Head of caudate nucleus (tissue), 42 donors: ENCODE measurements at places on chromosomes 11 and 22.

- DNase-seq = peak; percentile 88
These were observed 1.4 kb downstream of the PLXNB2 start for GRCh38 chr22:50305923-50306566.

DNA sequence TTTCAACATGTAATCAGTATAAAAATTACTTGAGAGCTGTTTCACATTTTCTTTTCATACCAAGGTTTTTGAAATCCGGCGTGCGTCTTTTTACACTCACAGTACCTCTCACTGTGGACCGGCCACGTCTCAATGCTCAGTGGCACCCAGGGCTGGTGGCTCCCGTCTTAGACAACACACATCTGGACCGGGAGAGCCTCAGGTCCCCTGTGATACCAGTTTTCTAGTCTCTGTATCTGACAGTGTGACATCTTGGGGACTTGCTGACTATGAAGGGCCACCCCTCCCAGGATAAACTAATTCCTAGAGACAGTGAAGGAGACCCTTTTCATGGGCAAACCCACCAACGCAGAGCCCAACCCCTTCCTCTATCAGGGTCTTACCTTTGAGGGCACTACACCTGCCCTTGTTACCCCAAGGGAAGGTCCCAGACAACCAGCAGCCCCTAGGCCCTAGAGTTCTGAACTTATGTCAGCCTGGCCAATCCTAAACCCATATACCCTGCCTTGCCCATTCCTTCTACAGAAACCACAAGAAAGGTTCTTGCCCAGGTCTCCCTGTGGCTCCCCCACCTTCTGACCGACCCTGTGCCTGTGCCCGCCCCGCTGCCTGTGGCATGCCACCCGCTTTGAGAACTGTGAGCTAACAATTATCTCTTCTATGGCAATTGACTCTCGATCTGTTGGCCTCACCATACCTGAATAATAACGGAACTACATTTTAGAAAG is 6.1 kb upstream of the ASCL2 start:
- no peak for DNase-seq

- DNase-seq = no peak
These were observed 59.8 kb upstream of the NAV2 start for GRCh38 chr11:19652623-19653375.

DNA sequence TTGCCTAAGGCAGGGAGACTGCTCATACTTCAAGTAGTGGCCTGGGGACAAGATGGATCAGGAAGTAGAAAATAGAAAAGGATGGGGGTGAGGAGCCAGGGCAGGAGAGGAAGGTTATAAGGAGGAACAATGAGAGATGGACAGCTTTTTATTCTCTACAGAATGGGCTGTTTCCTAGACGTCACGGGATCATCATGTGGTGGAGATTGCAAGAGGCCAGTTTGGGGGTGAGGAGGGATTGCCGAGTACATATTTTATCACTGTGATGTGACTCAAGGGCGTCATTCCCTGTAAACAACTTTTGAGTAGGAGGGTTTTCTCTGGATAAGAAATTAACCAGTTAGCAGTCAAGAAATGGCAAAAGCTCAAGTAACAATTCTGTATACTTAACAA is 406.3 kb downstream of the ETS1 start:
- DNase-seq = no peak

- no peak for DNase-seq
These were observed 38.2 kb downstream of the CSRP3 start for GRCh38 chr11:19163617-19164016.
